Activated B cell treated with CpG ODN at 0.5 μM for 24 hours (primary cell): ENCODE measurements at places on chromosomes 2 and 18.

DNA sequence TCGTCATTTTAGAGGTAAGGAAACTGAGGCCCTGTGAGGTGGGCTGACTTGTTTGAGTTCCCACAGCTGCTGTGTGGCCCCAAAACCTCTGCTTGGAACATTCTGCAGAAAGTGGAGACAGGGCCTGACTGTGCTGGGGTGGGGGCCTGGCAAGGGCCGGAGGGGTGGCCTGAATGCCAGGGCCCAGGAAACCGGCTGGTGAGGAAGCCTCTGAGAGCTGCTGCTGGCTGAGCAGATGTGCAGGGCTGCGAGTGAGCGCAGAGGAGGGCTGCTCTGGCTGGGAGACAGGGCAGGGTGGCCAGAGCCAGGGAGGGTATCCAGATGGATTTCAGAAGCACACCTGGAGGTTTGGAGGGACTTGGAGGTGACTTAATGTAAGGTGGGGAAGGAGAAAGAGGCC is 29.9 kb upstream of the INHBB start:
- H3K36me3 ChIP-seq = no peaks in the 10 kb centered on the region
- peaks cover 6% of the 10 kb centered on the region for H3K27me3 ChIP-seq
- no peak overlapping the region for H3K4me3 ChIP-seq
- H3K27ac ChIP-seq = no peak overlapping the region

- H3K27ac ChIP-seq = no peak overlapping the region
- peaks cover 7% of the 10 kb centered on the region for H3K36me3 ChIP-seq
- H3K27me3 ChIP-seq = no peaks in the 10 kb centered on the region
- peaks cover 81% of the 10 kb centered on the region for H3K4me1 ChIP-seq
Measured at GRCh38 chr18:54215069-54215468, 9.4 kb downstream of the MBD2 start.

GRCh38 chr2:149860276-149860921 is 272.8 kb upstream of the MMADHC start:
- no peak overlapping the region for H3K4me3 ChIP-seq
- H3K27ac ChIP-seq = no peak overlapping the region
- H3K27me3 ChIP-seq = no peaks in the 10 kb centered on the region
- no peaks in the 10 kb centered on the region for H3K36me3 ChIP-seq
- DNase-seq = no peak

DNA sequence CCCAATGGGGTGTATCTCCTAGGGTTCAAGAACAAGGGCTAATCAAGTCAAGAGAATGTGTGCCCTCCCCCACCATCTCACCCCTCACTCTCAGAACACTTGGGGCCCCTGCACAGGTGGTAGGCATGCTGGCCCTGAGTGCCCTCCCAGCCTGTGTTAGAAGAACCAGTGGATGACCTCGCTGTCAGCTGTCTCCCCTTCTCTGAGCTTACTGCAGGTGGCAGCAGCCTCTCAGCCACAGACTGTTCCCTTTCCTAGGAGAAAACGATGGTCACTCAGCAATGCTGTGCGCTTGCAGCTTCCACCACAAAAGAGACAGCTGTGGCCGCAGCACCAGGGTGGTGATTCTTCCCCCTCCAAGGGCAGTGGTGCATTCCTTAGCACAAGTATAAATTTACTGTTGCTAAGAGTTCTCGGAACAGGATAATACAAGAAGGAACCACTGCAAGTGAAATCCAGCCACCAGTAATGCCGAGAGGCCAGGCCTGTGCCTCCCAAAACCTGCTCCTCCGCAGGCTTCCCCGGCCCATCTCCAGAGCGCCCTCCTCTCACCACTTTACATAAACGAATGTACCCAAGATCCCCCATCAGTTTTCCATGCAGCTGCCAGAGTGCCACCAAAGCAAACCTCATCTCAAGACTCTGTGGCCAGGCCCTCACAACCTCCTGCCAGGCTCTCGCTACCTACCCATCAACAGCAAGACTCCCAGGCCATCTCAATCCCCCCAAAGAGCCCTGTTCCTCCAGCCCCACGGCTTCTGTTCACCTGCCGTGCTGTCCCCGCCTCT is 935 bp upstream of the RAMP1 start:
- H3K27ac ChIP-seq = no peak overlapping the region
- H3K4me1 ChIP-seq = peaks cover 7% of the 10 kb centered on the region
- peaks cover 45% of the 10 kb centered on the region for H3K27me3 ChIP-seq
- peak overlapping the region; percentile 47 for H3K4me3 ChIP-seq
- no peaks in the 10 kb centered on the region for H3K36me3 ChIP-seq
- DNase-seq = no peak

- no peak for DNase-seq
- H3K27ac ChIP-seq = no peak overlapping the region
- H3K4me3 ChIP-seq = no peak overlapping the region
- no peaks in the 10 kb centered on the region for H3K36me3 ChIP-seq
- H3K4me1 ChIP-seq = no peaks in the 10 kb centered on the region
- H3K27me3 ChIP-seq = no peaks in the 10 kb centered on the region
Measured at GRCh38 chr2:223019987-223020717, 31.8 kb upstream of the KCNE4 start.

DNA sequence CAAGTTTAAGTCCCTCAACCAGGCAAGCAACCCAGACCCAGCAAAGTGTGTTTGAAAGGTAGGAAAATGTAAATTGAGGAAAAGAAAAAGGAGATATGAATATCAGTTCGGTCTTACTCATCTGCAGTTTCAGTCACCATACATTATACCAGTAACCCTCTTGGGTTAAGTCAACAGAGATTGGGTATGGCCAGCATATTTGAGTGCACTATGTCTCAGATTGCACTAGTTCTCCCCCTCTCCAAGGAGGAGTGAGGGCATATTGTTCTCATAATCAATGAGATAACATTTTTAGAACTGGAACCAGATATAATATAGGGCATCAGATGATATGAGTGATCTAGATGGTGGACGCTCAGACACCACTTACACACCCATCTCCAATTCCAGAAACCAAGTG is 141.5 kb downstream of the COPS8 start:
- no peaks in the 10 kb centered on the region for H3K27me3 ChIP-seq
- no peaks in the 10 kb centered on the region for H3K36me3 ChIP-seq
- no peaks in the 10 kb centered on the region for H3K4me1 ChIP-seq
- no peak overlapping the region for H3K27ac ChIP-seq

- no peaks in the 10 kb centered on the region for H3K4me1 ChIP-seq
- DNase-seq = no peak
- no peak overlapping the region for H3K27ac ChIP-seq
- H3K27me3 ChIP-seq = no peaks in the 10 kb centered on the region
- H3K4me3 ChIP-seq = no peak overlapping the region
- H3K36me3 ChIP-seq = peaks cover 75% of the 10 kb centered on the region
Measured at GRCh38 chr2:241659150-241659739, 21.8 kb downstream of the ATG4B start.

DNA sequence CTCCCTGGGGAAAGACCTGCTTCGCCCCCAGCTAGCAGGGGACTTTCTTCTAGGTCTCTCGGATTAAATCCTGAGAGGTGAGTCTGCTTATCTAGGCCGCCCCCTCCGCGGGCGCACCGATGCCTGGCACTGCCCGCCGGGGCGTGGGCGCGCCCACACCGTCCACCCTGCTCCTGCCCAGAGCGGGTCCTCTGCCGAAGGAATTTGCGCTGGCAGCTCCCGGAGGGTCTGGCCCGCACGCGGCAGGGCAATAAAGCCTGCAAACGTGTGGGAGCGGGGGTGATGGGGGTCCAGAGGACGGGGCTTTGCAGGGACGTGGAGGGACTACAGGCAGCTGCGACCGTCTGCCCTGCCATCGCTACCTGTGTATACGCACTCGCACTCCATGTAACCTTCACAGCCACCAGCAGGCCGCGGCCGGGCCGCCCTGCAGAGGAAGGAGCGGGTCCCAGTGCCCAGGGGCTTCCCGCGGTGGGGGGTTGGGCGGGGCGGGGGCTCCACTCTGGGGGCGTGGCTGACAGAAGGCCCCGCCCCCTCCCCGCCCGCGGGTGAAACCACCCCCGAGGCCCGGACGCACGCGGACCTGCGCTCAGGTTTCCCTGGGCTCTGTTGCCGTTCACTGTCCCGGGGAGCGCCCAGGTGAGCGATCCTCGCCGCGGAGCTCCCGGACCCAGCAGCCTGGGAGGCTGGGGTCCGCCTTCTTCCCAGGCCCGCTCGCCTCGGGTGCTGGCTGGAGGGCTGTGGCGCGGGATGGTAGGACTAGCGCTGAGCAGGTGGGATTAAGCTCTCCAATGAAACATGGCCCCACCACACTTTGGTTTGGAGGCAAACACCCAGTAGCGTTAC is 174.5 kb upstream of the HS6ST1 start:
- H3K36me3 ChIP-seq = no peaks in the 10 kb centered on the region
- DNase-seq = no peak
- H3K4me1 ChIP-seq = no peaks in the 10 kb centered on the region

DNA sequence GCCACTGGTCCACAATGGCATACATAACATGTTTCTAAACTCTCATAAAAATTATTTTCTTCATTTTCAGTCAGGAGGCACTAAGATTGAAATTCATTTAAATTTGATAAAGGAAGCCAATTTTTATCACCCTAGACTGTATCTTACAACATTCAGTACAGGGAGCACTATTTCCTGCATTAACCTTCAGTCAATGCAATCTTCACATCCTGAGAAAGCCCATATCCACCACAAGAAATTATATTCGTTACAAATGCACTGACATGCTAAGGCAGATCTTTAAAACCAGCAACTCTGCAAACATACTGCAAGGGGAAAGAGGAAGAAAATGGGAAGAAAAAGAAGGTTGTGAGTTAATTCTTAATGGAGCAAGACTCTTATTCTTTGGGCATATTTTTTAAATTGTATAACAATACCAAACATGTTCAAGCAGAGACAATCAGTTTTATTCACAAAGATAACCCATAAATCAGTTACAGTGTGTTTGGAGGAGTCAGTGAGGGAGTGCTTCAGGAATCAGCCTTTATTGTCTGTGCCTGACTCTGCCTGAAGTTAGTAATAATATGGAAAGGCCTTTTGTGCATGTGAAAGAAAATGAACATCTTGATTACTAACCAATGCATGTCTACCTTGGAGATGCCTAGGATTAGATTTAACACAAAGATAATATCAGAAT is 370.1 kb downstream of the FBXO15 start:
- H3K4me3 ChIP-seq = no peak overlapping the region
- no peaks in the 10 kb centered on the region for H3K4me1 ChIP-seq
- no peak overlapping the region for H3K27ac ChIP-seq
- H3K36me3 ChIP-seq = no peaks in the 10 kb centered on the region

GRCh38 chr18:31576670-31577069 is 15.0 kb upstream of the TTR start:
- H3K27ac ChIP-seq = no peak overlapping the region
- H3K36me3 ChIP-seq = no peaks in the 10 kb centered on the region
- DNase-seq = no peak
- no peak overlapping the region for H3K4me3 ChIP-seq
- H3K4me1 ChIP-seq = no peaks in the 10 kb centered on the region

- no peaks in the 10 kb centered on the region for H3K36me3 ChIP-seq
- peaks cover 11% of the 10 kb centered on the region for H3K27me3 ChIP-seq
- no peak for DNase-seq
- H3K4me3 ChIP-seq = no peak overlapping the region
Measured at GRCh38 chr2:95004287-95004686, 21.2 kb upstream of the MAL start.

GRCh38 chr18:45316127-45316526 is 299.1 kb upstream of the SLC14A2 start:
- H3K4me3 ChIP-seq = no peak overlapping the region
- H3K27me3 ChIP-seq = no peaks in the 10 kb centered on the region
- DNase-seq = no peak
- no peaks in the 10 kb centered on the region for H3K4me1 ChIP-seq
- no peaks in the 10 kb centered on the region for H3K36me3 ChIP-seq

- peak overlapping the region; percentile 24 for H3K4me3 ChIP-seq
- H3K27ac ChIP-seq = no peak overlapping the region
- H3K36me3 ChIP-seq = no peaks in the 10 kb centered on the region
- peaks cover 45% of the 10 kb centered on the region for H3K27me3 ChIP-seq
Measured at GRCh38 chr2:127217470-127218325, 2.4 kb downstream of the CYP27C1 start.

GRCh38 chr2:172328103-172328841 is 99.1 kb upstream of the ITGA6 start:
- no peak overlapping the region for H3K4me3 ChIP-seq
- peaks cover 2% of the 10 kb centered on the region for H3K4me1 ChIP-seq
- H3K36me3 ChIP-seq = no peaks in the 10 kb centered on the region
- no peak overlapping the region for H3K27ac ChIP-seq
- DNase-seq = no peak

DNA sequence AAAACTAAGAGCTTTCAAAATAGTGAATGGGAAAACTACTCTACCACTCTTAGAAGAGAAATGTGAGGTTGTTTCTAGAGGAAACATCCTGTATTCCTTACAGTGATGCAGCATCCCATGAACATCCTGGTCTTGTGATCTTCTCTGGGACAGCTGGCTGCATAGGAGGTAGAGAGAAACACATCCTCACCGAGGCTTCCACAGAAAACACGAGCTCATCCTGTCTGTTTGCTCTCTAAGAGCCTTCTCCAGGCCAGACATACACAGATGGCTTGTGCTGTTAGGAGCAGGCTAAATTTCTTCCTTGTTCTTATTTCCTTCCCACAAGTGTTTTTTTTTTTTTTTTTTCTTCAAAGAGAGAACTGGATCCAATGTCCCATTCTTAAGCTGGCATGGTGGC is 14.7 kb upstream of the FZD7 start:
- peaks cover 24% of the 10 kb centered on the region for H3K27me3 ChIP-seq
- H3K36me3 ChIP-seq = no peaks in the 10 kb centered on the region
- no peak overlapping the region for H3K4me3 ChIP-seq
- DNase-seq = no peak
- H3K4me1 ChIP-seq = no peaks in the 10 kb centered on the region
- no peak overlapping the region for H3K27ac ChIP-seq

- no peak overlapping the region for H3K27ac ChIP-seq
- no peak for DNase-seq
- H3K4me3 ChIP-seq = no peak overlapping the region
- H3K27me3 ChIP-seq = peaks cover 2% of the 10 kb centered on the region
Measured at GRCh38 chr2:84815146-84815545, 65.7 kb downstream of the TRABD2A start.

DNA sequence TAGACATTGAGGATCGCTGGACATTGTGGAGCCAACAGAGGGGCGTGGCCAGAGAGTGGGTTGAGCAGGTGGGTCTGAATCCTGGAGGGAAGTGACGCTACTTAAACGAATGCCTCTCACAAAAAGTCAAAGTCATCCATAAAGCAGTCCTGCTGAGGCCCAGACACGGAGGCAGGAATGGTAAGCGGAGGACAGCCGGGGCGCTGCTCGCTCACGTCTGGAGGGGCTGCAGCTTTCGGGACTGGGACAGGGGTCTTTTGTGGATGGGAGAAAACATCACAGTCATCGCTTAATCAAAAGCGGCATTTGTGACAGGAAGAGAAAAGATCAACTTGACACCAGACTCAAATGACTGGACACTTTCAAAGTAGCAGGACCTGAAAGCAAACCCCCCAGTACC is 88.4 kb downstream of the PTGR3 start:
- no peak overlapping the region for H3K27ac ChIP-seq
- no peaks in the 10 kb centered on the region for H3K36me3 ChIP-seq
- H3K27me3 ChIP-seq = peaks cover 5% of the 10 kb centered on the region
- H3K4me1 ChIP-seq = no peaks in the 10 kb centered on the region
- H3K4me3 ChIP-seq = no peak overlapping the region

- no peaks in the 10 kb centered on the region for H3K27me3 ChIP-seq
- H3K4me3 ChIP-seq = no peak overlapping the region
- peaks cover 44% of the 10 kb centered on the region for H3K4me1 ChIP-seq
- peaks cover 23% of the 10 kb centered on the region for H3K36me3 ChIP-seq
Measured at GRCh38 chr2:144383571-144384100, 136.3 kb downstream of the ZEB2 start.
